Activated naive CD4-positive, alpha-beta T cell (primary cell): ENCODE measurements at places on chromosomes 2 and 18.

DNA sequence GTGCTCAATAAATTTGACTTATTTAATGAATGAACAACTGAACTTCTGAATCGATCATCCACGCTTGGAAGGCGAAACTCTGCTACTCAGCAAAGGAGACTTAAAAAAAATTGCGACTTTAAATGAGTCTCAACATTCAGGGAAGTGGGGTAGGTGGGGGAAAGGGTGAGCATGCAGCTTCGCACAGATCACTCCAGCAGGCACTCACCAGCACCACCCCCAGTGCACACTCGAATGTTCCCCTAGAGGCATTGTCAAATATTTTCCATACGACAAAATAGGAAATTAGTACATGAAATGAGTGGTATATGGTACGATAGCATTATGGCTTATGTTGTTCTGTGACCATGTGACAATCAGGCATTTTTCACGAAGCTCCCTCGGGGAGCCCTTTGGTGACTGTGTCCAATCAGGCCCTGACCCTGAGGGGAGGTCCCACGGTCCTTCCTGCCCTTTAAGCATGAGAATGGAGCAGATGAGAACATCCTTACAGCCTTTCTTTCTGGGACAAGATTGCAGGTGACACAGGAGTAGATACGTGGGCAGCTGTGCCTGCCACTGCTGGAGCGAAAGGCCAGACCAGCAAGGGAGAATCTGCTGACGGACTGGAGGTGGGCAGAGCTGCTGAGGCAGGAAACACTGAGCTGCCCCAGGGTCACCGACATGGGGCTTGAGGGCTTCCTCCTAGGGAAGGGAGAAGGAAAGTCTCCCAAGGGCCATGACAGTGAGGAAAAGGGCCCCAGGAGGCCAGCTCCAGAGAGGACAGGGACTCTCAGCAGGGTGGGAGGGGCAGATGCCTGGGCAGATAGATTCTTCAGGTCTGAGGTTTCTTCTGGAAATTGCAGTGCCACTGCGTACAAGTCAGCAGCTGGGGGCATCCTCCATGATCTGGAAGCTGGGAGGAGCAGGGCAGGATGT lies 101.3 kb upstream of the ID2 start:
- DNase-seq: no peak

GRCh38 chr2:23718931-23719700 lies 207.8 kb downstream of the ATAD2B start:
- no peak for DNase-seq

- no peak for DNase-seq
Measured at GRCh38 chr2:189218236-189218635, 38.7 kb upstream of the COL5A2 start.

GRCh38 chr2:43566461-43566729 lies 29.4 kb downstream of the THADA start:
- no peak for DNase-seq

DNA sequence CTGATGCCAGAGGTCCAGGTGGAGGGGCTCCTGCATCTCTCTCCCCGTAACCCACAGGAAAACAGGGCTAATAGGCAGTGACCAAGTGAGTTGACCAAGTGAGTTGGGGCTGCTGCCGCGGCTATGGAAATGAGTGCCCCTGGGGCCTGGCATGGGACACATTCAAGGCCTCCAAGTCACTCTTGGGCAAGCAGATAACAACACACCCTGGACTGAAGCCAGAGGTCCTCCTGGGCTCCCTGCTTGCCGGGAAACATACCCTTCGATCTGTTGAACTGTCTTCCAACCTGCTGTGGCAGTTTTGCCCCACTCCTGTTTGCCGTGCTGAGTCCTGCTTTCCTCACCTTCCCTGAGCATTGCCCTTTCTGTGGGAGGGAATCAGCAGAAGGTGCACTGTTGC lies 89.2 kb downstream of the LIPG start:
- DNase-seq: no peak

DNA sequence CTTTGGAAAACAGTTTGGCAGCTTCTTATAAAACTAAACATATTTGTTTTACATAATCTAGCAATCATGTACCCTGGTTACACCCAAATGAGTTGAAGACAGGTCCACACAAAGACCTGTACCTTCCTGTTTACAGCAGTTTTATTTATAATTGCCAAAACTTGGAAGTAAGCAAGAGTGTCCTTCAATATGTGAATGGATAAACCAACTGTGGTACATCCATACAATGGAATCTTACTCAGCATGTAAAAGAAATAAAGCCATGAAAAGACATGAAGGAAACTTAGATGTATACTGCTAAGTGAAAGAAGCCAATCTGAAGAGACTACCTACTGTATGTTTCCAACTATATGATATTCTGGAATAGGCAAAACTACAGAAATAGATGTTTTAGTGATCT lies 23.7 kb downstream of the ORC4 start:
- no peak for DNase-seq

DNA sequence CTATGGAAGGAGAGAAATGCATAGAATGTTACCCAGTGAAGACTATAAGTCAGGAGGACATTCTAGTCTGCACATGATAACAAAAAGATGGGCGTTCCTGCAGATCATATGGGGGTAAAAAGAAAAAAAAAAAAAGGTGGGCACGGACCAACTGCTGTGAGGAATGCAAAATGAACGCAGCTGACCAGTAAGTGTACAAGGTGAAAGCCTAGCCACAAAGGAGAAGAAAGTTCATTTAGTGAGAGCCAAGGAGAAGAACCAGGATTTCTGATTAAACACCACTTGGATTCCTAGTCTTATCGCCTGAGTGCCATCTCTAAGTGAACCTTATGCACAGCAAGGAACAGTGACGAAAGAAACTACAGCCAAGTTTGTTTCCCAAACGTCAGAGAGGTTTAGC lies 26.5 kb downstream of the RBMS1 start:
- DNase-seq: no peak

DNA sequence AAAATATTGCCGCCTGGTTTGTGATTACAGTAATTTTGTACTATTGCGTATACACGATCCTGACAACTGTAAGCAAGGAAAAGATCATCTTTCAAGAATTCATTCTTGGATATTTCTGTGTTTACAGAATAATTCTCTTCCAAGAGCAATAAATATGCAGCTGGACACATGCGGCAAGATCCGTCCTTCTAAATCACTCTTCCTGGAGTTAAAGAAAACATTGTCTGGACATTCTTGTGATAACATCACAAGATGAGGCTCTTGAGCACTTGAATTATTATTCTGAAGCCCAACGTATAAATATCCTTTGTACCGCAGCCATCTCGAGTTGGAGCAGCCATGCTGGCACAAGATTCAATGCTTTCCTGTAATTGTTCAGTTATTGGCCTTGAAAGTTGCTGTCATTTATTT lies 9.9 kb downstream of the FHL2 start:
- no peak for DNase-seq

- DNase-seq: no peak
Measured at GRCh38 chr2:240620859-240621258, 4.4 kb upstream of the GPR35 start.

GRCh38 chr2:156189143-156189542 lies 143.4 kb downstream of the NR4A2 start:
- DNase-seq: no peak

DNA sequence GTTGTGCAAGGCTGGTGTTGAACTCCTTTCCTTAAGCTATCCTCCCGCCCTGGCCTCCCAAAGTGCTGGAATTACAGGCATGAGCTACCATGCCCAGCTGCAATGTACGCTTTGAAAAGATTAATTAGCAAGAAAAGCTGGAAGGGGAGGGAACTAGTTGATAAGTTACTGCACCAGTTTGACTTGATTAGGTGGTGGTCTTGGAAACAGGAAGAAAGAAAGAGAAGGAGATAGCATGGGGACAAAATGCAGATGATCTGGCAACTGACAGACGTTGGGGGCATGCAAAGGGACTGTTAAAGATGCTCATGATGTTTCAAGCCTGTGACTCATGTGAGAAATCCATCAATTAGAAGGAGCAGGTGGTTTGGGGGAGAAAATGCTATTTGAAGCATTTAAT lies 68.6 kb downstream of the PLEKHM3 start:
- no peak for DNase-seq

- no peak for DNase-seq
Measured at GRCh38 chr2:67567886-67568285, 170.8 kb downstream of the ETAA1 start.

GRCh38 chr2:225274751-225275150 lies 124.8 kb upstream of the NYAP2 start:
- DNase-seq: no peak

- DNase-seq: no peak
Measured at GRCh38 chr2:173388795-173389194, 34.1 kb downstream of the CDCA7 start.

GRCh38 chr18:38358805-38359657 lies 793.4 kb upstream of the CELF4 start:
- no peak for DNase-seq

GRCh38 chr2:129233166-129233565 lies 746.3 kb upstream of the RAB6C start:
- no peak for DNase-seq

GRCh38 chr2:209147981-209148380 lies 275.9 kb upstream of the MAP2 start:
- no peak for DNase-seq

DNA sequence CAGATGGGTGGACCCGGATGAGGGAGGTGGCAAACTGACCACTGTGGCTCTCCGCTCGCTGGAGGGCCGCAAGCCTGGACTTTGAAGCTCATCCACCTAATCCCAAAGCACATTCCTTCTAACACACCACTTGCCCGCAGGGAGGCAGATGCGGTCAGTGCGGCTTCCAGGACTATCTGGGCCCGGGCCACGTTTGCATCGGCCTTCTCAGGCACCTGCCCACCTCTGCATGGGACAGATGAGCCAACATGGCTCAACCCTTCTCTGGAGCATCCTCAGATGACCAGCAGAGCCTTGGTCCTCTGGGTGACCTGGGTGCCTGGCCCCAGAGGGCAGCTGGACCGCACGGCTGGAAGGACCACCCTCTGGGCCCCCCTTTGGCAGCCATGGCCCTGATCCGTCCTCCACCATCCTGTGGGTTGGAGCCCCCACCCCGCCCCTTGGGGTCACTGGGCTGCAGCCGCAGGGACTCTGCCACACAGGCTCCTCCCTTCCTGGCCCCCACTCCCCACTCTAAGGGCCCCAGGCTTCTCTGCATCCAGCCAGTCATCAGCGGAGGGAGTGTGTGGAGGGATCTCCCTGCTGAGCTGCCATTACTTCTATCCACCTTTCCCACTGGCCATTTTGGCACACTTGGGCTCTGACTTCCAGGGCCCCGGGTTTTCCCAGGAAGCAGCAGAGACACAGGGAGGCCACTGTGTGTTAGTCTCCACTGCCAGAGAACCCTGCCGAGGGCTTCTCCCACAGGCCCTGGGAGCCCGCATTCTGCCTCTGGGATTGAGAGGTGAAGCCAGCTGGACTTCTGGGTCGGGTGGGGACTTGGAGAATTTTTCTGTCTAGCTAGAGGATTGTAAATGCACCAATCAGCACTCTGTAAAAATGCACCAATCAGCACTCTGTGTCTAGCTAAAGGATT lies 12.3 kb downstream of the HDAC4 start:
- no peak for DNase-seq

DNA sequence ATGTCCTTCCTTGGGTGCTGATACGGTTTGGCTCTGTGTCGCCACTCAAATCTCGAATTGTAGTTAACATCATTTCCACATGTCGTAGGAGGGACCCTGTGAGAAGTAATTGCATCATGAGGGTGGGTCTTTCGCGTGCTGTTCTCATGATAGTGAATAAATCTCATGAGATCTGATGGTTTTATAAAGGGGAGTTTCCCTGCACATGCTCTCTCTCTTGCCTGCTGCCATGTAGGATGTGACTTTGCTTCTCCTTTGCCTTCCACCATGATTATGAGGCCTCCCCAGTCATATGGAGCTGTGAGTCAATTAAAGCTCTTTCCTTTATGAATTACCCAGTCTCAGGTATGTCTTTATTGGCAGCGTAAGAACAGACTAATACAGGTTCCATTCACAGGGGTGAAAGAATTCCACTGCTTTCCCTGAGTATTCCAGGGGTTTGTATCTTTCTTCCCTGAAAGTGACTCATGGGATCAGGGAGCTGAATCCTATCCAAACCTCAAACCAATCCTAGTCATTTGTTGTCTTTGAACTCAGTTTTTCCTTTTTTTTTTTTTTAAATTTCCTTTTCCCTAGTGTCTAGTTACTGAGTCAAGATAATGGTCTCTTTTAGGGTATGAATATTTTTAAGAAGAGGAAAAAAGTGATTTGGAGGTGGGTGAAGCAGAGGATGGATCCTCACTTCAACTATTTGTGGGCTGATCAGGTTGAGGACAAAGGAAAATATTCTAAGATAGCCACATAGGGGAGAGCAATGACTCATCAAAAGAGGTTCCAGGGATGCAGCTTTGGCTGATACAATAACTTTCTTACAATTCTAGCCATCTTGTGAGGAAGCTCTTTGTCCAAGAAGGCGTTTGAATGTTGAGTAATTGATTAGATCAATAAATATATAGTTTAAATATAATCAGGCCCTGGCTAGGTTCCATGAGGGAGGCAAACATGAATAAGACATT lies 19.5 kb upstream of the KCNE4 start:
- no peak for DNase-seq

DNA sequence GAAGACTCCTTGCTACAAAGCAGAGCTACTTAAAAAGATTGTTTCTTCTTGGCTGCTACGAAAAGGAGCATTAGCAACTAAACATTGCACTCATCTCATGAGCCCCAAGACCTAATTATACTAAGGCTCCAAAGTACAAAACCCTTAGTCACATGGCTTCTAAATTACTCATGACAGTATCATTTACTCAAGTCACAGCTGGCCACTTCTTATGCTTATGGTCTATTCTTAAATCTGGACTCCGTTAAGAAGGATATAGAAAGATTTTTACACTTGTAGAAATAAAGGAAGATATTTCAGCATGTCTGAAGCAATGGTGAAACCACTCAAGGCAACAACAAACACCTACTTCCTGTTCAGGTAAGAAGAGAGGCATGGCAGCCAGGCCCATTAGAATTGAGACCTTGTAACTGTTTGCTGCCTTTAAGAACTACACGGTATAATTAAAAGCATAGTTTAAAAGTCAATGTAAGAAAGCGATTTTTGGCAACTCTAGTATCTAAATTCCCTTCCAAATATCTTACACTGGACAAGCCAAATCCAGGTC lies 12.7 kb downstream of the ANKRD44 start:
- DNase-seq: no peak

- DNase-seq: no peak
Measured at GRCh38 chr18:3554091-3554601, 104.2 kb downstream of the TGIF1 start.

DNA sequence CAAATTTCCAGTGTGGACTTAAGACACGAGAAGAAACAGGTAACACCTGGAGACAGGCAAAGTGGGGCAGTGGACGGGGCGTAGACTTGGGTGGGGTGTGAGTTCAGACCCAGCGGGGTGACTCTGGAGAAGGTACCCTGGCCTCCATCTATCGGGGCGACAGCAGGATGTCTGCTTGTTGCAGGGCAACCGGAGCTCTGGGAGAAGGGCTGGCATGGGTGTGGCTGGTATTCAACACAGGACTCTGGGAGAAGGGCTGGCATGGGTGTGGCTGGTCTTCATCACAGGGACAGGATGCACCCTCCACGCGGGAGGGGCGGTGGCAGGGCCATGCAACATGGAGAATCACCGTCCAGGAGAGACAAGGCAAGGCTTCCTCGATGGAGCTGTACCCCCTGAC lies 198.5 kb downstream of the HDAC4 start:
- no peak for DNase-seq

- no peak for DNase-seq
Measured at GRCh38 chr18:10297086-10297485, 157.3 kb upstream of the APCDD1 start.
